ENCODE measurements at places on chromosomes 6 and 20. TPM values are rescaled to one million over a fixed set of nuclear protein-coding genes. Genes with fewer than 3 reads are reported as not detected.

The HINT3 gene
- polyA plus RNA-seq, result 30.8 TPM

The KIF13A gene
- polyA plus RNA-seq, result 39.1 TPM

The TAAR5 gene
- not detected for polyA plus RNA-seq

The DOK5 gene
- 1.6 TPM for polyA plus RNA-seq

The ENPP3 gene
- 0.55 TPM for polyA plus RNA-seq

DNA sequence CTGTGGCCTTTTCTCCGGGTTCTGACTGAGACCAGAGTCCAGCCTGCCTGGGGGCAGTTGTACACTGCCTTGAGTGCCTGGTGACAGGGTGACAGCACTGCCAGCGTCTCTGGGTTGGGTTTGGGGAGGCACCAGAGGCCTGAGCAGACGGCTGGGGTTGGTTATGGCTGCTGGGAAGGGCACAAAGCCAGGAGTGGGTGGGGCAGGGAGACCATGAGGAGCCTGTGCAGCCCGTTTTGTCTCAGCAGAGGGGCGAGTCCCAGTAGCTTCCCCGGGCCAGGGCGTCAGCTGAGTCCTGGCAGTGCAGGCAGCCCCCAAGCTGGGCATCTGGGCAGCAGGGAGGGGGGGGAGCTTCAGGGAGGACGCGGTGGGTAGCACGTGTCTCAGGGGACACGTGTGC, 15.3 kb upstream of the SULF2 start:
- no peak for DNase-seq

DNA sequence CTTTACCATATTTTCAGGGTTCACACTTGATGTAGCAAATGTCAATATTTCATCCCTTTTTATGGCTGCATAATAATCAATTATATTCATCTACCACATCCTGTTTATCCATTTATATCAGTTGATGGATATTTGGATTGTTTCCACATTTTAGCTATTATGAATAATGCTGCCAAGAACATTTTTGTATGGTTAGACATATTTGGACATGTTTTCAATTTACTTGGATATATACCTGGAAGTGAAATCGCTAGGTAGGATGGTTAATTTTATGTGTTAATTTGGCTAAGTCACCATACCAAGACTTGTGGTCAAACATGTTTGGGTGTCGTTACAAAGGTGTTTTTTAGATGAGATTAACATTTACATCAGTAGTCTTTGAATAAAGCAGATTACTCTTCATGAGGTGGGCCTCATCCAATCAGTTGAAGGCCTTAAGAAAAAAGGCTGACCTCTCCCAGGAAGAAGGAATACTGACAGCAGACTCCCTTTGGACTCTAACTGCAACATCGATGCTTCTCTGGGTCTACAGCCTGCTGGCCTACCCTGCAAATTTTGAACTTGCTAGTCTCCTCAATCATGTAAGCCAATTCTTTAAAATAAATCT, 196.5 kb downstream of the BACH2 start:
- DNase-seq, result no peak

DNA sequence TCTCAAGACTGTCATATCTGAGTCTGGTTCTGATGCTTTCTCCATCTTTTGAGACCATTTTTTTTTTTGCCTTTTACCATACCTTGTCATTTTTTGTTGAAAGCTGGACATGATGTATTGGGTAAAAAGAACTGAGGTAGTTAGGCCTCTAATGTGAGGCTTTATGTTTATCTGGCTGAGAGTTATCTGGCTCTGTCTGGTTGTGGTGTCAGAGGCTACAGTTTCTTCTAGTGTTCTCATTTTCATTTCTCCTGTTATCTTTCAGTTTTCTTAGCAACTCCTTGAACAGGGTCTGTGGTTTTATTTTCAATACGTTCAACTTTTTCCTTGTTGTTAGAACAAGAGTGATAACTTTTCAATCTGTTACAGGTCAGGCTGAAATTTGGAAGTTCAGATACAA, 49.2 kb upstream of the ATXN1 start:
- DNase-seq, result no peak
